ENCODE measurements at places on chromosomes 16 and 17.
A peak's percentile ranks its signal among the peaks of the same experiment; 100 is the strongest.

DNA sequence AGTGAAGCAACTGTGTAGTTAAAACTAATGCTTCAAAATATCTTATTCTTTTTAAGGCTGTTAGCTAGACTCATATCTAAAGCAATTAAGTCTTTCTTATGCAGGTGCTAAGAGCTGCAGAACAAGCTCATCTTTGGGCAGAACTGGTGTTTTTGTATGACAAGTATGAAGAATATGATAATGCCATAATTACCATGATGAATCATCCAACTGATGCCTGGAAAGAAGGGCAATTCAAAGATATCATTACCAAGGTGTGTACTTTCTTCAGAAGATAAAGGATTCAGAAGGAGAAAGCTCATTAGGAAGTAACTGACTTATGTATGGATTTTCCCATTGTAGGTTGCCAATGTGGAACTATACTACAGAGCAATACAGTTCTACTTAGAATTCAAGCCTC lies 23.9 kb downstream of the PTRH2 start:
- DNase-seq: no peak

DNA sequence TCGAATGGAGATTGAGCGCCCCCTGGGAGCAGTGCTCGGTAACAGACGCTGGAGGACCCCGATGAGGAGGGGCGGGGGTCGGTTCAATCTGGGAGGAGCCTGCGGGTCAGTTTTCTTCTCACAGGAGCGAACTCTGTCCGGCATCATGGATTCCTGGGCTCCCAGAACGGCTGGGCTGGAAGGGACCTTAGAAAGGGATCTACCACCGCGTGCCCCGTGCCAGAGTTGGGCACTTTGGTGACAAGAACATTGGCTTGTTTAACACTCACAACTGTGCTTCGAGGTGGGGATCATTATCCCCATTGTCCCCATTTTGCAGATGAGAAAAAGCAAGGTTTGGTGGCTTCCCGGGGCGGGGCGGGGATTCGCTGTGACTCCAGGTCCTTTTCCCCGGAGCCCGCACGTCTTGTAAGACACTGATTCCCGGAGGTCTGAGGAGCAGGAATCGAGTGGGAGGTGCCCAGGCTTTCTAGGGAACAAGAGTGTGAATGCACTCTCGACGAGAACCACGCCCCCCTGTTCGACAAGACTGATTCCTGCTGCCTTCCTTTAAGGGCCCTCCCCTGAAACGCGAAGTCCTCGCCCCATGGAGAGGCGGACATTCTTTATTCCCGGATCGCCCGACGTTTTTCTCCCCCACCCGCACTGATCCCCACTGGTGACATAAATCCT lies 1.5 kb upstream of the FBXL19 start:
- peak; percentile 98 for DNase-seq

- DNase-seq: peak; percentile 97
Observed at GRCh38 chr17:7213895-7214299, 5.7 kb downstream of the DLG4 start.

DNA sequence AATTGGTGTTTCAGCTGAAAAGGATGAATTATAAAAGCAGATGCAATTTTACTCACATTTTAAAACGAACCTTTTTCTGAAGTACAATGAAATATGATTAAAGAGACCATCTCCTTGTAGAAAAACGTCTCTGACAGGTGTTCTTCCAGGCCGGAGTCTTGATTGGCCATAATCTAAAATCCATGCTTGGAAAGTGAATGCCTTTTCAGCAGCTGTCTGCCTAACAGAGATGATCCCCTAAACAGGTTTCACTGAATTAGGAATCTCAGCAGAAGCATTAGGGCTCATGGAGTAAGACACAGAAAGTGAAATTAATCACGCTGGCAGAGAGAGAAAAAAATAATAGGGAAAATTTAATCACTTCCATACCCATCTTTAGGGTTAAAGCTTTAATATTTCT lies 39.3 kb upstream of the IRX5 start:
- DNase-seq: no peak

DNA sequence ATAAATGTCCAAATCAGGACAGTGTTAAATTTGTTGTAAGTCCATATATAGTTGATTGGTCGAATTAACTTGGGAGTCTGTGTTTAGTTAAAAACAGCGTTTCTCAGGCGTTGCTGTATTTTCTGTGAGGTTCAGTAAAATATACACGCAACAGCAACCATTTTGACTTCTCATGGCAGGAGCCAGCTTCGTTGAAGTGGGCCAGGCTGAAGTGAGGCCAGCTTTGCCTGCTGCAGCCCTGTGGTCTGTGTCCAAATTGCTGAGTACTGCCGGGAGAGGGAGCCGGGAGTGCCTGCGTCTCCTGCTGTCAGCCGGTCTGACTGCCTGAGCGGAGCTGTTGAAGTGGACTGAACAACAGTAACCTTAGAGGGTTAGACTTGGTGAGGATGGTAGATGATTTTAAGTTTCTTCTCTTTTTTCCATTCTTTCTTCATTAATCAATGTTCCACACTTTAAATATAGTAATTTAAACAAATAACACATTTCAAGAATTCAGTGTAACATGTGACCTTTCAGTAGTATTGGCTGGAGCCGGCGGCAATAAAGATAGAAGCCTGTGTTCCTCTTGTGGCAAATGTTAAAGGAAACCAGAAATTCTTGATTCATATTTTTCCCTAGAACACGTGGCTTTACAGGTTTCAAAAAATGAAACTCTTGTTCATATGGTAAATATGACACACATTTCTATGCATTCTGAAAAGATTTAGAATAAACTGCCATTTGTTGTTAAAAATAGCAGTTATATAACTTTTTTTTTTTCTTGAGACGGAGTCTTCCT lies 37.0 kb upstream of the ZNF750 start:
- DNase-seq: peak; percentile 41

GRCh38 chr17:76989519-76989918 lies 121.3 kb downstream of the MGAT5B start:
- no peak for DNase-seq

GRCh38 chr16:11283820-11284248 lies 2.7 kb upstream of the PRM1 start:
- no peak for DNase-seq

Data from WTC11 (cell line).